ENCODE measurements at places on chromosomes 11 and 22. TPM values are rescaled to one million over a fixed set of nuclear protein-coding genes. Genes with fewer than 3 reads are reported as not detected.

- DNase-seq: no peak
These were observed 213.9 kb upstream of the ISX start for GRCh38 chr22:34851918-34852662.

Gene TUBA8
- total RNA-seq: not detected

Gene COPB1
- total RNA-seq: 184 TPM

Gene ILK
- total RNA-seq: 115 TPM

DNA sequence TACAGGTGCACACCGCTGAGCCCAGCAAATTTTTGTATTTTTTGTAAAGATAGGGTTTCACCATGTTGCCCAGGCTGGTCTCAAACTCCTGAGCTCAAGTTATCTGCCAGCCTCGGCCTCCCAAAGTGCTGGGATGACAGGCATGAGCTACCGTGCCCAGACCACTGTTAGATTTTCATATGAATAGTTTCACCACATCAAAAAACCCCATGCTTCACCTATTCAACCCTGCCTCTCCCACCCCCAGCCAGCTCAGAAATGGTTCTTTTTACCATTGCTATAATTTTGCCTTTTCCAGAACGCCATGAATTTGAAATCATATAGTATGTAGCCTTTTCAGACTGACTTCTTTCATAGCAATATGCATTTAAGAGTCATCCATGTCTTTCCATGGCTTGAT is 37.9 kb downstream of the CDPF1 start:
- DNase-seq: no peak

Gene CST6
- total RNA-seq: not detected

DNA sequence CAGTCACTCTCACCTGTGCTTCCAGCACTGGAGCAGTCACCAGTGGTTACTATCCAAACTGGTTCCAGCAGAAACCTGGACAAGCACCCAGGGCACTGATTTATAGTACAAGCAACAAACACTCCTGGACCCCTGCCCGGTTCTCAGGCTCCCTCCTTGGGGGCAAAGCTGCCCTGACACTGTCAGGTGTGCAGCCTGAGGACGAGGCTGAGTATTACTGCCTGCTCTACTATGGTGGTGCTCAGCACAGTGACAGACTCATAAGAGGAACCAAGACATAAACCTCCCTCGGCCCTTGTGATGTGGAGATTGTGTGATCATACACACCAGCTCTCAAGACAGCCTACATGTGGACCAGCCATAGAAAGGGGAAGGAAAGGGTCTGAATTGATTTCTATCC is 113.3 kb downstream of the ZNF280B start:
- no peak for DNase-seq

- peak; percentile 47 for DNase-seq
These were observed 59.8 kb upstream of the CD82 start for GRCh38 chr11:44505581-44506054.

GRCh38 chr11:134755535-134755934 is 343.5 kb upstream of the B3GAT1 start:
- no peak for DNase-seq

GRCh38 chr11:33160136-33160535 is 1.1 kb downstream of the CSTF3 start:
- peak; percentile 51 for DNase-seq

Gene PPP1CA
- total RNA-seq: 97.6 TPM

GRCh38 chr22:26016916-26017315 is 152.3 kb upstream of the SEZ6L start:
- no peak for DNase-seq

DNA sequence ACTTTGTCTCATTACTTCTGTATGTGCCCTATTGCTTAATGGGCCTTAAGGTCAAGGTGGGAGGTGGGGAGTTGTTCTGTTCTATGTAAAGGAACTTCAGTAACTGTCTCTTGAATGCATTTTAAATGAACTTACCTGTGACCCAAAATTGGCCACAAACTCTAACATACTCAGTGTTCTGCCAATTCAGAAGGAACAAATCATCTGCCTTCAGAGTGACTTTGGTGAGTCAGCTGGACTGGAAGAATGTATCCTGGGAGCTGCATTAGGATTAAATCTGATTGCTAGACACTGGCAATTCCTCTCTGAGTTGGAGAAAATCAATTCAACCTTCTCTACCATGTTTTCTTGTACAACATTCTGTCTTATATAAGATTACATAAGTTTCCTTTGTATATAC is 1104.8 kb downstream of the DLG2 start:
- peak; percentile 45 for DNase-seq

GRCh38 chr11:105226091-105226490 is 86.5 kb upstream of the CARD18 start:
- DNase-seq: no peak

- no peak for DNase-seq
These were observed 25.9 kb downstream of the PTDSS2 start for GRCh38 chr11:475941-476340.

- DNase-seq: no peak
These were observed 82.5 kb downstream of the ARHGAP42 start for GRCh38 chr11:100769617-100770016.

GRCh38 chr11:120183701-120184141 is 27.1 kb upstream of the OAF start:
- no peak for DNase-seq

Gene NXPE1
- total RNA-seq: not detected

DNA sequence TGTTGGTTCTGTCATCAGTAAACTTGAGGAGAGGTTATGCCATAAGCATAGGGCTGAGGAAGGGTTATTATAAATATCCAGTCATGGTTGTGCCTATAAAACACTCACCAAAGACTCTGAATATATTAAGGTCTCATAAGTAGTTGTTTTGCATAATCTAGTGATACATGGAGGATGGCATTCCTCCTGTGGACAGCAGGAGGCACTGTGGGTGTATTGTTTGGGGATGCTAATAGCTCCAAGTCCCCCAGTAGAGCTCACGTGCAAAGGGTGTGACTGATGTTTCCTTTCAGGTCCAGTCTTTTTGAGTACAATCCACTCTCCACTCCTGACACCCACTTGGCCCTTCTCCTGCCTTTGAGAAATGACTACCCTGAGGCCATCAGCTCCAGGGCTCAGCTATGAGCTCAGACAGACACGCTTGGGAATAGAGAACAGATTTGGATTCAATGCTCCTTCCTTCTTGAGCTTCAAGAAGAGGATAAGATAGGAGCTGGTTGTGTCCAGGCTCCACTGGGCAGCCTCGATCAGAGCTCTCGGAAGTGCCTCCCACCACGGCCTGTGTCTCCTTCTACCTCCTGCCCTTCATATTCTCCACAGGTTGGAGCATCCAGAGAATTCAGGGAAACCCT is 85.2 kb upstream of the IGLL5 start:
- no peak for DNase-seq

Gene MPZL3
- 0.41 TPM for total RNA-seq

Gene CASP12
- 0.18 TPM for total RNA-seq

- DNase-seq: no peak
These were observed 96.9 kb upstream of the CTSC start for GRCh38 chr11:88434333-88434976.

DNA sequence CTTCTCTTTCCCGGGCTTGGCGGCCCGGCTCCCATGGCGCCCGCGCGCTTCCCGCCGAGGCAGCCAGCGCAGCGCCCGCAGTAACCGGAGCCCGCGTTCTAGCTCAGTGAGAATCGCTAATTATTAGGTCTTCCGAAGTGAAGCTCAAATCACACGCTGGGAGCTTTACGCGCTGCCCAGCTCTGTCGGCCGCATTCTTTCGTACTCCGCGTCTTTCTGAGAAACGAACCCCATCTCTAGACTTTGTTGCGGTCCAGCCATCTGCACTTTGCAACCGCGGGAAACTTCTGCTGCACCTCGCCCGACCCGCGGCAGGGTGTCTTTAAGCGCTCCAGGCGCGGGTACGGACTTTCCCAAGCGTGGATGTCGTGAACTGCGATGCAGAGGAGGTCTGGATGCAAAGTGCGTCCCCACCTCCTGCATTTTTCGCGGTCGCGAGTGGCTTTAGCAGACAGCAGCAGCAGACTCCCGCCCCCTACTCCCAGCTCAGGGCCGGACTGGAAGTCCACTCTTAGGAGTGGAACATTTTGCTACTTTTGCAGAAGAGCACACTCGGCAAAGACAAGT is 6.0 kb upstream of the PAX6 start:
- no peak for DNase-seq

GRCh38 chr11:47270331-47271271 is 668 bp downstream of the MADD start:
- peak; percentile 67 for DNase-seq

- no peak for DNase-seq
These were observed 10.4 kb downstream of the IGLL1 start for GRCh38 chr22:23569716-23570115.

Measured in fibroblast of the aortic adventitia (primary cell).